ENCODE measurements at places on chromosomes 2 and 18.

DNA sequence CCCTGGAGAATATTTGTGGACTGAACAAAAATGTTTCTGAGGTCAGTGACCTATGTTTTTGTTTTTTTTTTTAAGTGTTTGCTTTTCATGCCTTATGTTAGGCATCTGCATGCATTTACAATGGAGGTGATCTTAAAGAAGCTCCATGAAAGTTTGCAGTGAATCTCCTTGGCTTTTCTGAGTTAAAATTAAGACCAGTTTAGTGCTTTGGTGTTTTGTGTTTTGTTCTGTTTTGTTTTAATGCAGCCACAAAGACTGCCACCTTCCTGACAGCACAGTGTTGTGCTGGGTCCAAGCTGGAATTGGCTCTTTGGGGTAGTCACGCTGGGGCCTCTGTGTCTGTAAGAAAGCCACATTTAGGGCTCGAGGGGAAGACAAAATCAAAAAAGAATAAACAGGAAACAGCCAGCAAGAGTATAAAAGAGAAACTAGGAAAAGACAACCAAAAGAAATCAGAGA is 396.2 kb downstream of the ARHGAP15 start:
- no peak for DNase-seq

DNA sequence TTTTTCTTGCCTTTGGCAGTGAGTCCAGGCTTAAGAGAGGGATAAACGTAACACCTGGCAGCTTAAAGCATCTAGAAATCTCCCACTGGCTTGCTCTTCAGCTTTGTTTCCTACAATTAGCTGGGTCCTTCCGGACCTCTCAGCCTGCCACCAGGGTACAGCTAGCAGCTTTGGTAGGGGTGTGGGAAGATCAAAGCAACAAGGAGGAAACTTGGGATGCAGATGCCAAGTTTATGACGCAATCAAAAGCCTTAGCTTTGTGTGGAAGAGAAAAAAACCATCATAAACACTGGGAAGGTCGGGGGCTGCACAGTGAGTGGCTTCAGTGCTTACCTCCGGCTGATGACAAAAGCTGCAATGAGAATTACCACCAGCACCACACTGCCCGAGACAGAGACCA is 116.9 kb downstream of the EPHA4 start:
- no peak for DNase-seq

DNA sequence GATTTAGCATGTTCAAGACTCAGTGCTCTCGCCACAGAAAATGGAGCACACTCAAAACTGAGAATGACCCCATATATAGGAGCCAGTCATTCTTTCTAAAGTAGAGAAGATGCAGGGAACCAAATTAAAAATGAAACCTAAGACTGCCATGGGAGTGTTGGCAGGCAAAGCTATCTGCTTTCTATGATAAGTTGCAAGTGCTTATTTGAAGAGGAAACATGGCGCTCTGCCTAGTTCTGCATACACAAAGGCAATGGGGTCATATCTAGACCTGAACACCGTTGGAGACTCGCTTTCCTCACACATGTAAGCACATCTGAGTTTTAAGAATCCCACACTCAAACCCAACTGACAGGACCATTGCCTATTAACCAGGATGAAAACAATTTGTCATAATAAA is 292.5 kb downstream of the ALK start:
- DNase-seq: no peak

GRCh38 chr2:156331572-156332283 is 793 bp downstream of the NR4A2 start:
- DNase-seq: no peak

DNA sequence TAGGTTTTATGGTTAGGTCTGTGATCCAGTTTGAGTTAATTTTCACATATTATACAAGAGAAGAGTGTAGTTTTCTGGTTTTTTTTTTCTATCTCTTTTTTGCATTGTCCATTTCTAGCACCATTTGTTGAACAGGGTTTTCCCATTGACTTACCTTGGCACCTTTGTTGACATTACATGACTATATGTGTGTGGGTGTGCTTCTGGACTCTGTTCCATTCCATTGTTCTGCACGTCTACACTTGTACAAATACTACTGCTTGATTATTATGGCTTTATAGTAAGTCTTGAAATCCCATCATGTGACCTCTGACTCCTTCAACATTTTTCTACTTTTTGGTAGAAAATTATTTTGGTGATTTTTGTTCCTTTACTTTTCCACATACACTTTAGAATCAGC is 38.7 kb downstream of the UBE2F start:
- DNase-seq: no peak

DNA sequence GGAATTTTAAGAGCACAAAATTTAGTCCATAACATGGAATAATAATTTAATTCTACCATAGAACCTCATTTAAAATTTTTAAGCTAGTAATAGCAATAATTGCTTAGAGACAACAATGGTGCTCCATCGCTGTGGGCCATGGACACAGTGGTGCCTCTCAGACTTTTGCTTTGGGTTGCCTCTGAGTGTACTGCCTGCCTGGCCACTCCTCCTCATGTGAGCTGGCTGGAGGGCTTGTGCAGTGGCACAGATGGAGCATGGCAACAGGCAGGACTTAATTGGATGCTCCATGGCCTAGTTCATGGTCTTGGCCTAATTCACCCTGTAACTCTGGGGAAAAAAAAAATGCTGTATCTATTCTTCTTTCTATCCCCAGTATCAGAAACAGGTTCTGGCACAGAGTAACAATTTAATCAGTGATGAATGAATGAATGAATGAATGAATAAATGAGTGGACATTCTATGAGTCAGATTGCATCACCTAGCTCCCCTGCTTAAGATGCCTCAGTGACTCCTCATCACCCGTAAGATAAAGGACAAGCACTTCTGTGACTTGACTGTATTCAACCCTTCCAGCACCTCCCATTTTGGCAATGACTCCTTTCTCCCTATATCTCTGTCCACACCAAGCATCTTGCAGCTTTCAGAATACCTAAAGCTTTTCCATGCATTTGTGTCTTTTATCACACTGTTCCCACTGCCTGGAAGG is 211.8 kb upstream of the SLC14A2 start:
- no peak for DNase-seq

DNA sequence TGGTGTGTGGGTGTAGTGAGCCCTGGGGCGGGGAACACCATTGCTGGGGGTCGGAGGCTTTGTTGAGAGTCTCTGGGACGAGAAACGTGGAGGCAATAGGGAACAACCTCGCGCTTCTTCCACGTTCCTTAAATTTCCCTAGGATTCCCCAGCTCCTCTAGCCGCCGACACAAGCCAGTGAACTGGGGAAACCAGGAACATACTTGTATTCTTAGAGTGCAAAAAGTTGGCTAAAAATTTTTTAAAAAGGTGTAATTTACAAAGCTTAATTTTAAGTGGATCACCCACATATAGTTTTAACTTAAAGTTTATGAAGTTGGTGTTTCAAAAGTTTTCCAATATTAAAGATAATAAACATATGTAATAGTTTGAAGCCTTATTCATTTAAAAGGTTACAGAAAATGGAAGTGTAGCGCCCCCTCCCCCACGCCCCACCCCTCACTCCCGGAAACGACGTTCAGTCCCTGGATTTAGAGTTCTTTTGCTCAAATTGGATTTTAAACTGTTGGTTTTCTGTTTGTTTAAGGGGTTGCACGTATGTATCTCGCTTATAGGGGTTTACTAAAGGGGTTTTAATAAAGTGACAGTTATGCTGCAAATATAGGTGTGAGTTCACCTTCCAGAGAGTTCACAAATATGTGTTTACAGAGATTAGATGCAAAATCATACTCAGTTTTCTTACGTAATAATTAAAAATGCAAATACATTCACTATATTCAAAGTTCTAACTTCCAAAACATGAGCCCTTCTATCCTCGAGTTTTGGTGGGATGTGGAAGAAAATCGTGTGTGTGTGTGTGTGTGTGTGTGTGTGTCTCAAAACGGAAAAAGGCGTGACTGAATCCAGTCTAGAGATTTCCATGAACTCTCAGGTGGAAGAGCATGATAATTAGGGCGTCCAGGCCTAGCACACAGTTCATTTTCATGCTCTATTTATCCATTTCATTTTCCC is 872 bp downstream of the DSG2 start:
- peak; percentile 18 for DNase-seq

- no peak for DNase-seq
Measured at GRCh38 chr2:27954221-27954673, 63.7 kb downstream of the BABAM2 start.

DNA sequence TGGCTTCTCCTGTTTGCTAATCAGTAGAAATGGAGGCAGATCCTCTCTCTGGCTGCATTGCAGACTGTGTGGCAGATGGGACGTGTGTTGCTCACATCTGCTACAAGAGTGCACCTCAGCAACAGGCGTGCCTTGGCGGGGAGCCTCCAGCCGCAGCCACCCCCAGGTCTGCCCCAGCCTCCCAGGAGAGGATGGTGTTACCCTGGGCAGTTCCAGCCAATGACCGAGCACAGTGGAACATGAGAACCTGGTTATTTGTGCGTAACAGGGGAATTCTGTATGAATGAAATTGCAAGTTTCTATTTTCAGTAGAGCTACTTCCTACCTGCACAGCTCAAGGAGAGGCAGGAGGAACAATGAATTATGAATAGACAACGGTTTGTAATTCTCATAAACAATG is 130.6 kb upstream of the CBLN2 start:
- DNase-seq: no peak

- no peak for DNase-seq
Measured at GRCh38 chr18:23982155-23983079, 32.1 kb upstream of the TTC39C start.

DNA sequence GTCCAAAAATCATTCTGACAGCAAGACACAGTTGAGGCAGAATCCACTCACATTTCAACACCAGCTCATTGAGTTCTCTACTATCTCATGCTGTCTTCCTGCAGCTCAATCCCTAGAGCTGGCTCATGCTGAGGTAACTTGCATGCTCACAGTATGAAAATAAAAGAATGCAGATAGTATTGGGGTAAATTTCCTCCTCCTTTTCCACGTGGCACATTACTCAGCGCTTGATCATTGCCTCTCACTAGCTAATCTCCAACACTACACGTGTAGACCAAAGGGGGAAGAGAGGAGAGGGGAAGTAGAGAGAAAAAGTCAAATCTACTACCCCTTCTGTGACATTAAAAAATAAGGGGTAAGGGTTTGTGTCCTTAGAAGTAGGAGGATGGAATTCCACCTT is 300.6 kb downstream of the AFF3 start:
- no peak for DNase-seq

- no peak for DNase-seq
Measured at GRCh38 chr2:239729151-239729550, 296.0 kb downstream of the NDUFA10 start.

DNA sequence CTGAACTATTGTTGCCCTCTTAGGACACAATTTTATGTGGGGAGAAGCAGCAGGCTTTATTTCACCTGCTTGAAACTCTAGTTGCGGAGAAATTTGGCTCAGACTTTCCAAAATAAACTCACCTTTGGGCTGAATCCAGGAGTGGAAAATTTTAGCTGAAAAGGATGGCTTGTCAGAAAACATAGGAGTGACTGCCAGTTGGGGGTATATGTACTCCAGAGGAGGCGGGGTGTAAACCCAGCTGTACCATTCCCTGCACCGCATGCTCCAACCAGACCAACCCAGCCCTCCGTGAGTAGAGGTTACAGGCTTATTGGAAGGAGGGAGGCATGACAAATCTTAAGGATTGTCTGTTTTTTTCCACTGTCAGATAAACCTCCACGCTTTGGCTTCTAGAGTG is 53.8 kb downstream of the PRKCE start:
- no peak for DNase-seq

DNA sequence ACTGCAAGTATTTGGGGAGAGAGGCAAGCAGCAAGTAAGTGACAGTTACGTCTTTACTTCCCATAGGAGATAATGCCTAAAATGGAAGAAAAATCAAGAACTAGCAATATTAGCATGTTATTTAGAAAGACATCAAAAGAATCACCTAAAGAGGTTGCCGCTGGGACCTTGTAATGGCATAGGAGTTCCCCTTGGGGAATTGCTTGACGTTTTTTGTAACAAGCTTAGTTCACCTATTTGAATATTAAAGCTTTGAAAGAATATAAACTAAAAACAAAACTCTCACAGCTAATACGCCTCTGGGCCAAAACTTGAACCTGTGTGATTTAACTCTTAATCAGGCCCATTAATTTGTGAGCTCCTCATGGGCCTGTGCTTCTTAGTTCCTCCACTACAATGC is 89.0 kb downstream of the AAK1 start:
- no peak for DNase-seq

DNA sequence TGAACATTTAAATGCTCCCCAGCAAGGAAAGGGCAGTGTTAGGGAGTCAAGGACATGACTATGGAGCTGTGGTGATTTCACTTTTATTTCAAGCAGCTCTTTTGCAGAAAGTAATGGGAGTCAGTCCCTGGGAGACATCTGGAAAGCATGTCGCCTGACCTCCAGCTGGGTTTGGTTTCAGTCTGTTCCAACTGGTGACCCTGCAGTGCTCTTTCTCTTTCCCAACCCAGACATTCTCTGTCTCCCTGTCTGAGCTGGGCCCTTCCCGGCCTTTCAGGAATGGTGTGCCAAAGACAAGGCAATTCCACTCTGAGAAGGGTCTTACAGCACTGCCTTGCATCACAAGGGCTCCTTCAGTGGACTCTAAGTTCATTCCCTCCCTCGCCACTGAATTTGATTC is 323.2 kb downstream of the OSR1 start:
- DNase-seq: no peak

DNA sequence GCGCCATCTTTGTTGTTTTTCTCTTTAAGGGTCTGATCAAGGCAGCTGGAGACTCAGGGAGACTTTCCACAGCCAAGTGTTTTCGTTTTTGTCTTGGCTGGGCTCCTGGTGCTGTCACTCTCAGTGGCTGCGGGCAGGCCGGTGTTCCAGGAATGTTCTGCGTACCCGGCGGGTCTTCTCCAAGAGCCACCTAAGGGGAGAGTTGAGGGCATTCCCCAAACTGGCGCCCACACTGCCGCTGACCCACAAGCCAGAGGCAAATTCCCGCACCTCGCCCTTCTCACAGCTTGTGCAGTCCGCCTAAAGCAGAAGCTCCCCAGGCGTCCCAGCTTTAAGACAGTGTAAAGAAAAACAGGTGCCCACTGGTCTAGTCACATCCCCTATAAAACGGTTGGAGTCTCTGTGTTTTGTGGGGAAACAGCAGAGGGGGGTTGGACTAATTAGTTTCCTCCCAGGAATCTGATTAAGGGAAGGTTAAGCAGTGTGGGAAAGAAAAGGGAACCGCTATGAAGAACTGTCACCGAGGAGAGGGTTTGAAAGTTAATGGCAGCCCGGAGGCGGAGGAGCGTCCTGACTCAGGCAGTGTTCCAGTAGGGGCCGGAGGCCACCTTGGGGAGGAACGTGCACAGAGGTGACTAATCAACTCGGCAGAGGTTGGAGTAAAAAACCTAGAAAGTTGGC is 224.5 kb downstream of the SLC4A3 start:
- DNase-seq: no peak

DNA sequence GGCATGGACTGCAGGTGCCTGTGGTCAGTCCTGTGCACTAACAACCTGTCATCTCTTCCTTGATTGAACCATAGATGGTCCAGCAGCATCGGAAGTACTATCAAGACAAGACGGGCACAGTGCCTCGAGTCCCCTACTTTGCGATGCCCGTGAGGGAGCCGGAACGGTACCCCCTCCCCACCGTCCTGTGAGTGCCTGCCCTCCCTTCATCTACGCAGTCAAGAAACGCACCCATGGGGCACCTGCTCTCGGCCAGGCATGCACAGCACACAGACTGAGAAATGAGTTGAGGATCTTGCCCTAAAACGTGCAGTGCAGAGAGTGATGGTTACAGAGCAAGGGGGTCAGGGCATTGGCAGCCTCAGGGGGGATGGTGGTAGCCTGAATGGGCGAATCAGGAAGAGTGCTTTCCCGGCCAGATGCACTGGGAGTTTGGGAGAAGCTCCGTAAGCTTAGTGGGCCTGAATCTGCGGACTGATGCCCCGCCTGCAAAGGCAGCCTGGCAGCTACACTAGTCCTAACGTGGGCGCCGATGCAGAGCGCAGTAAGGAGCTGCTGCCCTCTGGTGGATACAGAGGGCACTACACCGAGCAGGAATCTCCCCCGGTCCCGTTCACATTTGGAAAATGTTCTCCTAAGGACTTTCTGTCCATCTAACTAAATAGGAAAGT is 63.6 kb downstream of the CIB4 start:
- no peak for DNase-seq

Data from renal cortex interstitium (tissue), 15 donors.